SK-N-MC (cell line): ENCODE measurements at places on chromosomes 7 and 10.

DNA sequence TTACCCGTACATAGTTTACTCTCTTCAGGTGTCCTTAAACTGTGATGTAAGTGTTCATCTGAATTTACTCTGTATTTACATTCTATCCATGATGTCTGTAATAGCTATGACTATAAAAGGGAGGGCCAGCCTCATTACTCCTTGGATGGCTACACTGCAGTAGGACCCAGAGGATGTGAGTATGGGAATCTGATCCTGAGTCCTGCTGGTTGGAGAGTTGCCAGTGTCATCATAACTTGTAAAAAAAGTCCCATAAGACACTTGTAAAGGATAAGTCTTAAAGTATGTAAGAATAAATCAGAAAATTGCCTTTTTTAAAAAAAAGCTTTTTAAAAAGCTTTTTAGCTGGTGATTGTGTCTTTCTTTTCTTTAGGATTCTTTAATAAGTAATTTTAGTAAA is 95.4 kb downstream of the PPP1R9A start:
- DNase-seq, result no peak

DNA sequence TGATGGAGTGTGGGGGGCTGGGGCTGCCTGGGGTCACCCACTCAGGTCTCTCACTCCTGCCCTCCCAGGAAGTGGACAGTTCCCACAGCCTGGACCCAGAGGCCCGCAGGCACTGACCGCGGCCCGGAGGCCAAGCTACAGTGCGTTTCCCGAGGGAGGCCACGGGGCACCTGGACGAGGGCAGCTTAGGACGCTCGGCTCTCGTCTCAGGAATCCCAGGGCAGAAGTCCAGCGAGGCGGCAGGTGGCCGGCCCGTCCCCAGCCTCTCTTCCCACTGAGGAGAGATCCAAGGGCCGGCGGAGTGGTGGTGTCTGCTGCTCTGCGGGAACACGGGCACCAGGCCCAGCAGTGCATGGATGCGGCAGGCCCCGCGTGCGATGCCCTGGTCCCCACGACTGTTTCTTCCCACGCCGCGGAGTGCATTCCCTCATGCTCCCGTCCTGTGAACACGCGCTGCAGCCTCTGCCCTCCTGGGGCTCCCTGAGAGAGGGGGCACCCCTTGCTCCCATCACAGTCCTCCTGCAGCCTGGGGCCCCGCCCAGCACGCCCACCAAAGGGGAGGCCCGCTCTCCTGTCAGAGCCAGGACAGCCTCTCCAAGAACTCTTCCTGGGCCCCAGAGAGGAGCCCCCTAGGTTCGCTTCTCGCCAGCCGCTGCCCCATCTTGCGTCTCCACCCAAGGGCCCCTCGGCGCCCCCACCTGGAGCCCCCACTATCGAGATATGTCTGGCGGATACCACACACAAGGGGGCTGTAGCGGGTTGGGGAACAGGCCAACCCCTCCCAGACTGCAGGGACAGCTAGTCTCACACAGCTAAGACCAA is 24.3 kb upstream of the GPR146 start:
- DNase-seq, result no peak

GRCh38 chr10:75977139-75977538 is 545.7 kb downstream of the LRMDA start:
- DNase-seq, result no peak

GRCh38 chr10:132543916-132544743 is 6.5 kb downstream of the INPP5A start:
- no peak for DNase-seq

- DNase-seq, result no peak
Observed at GRCh38 chr7:157854066-157854891, 517.5 kb downstream of the DNAJB6 start.

DNA sequence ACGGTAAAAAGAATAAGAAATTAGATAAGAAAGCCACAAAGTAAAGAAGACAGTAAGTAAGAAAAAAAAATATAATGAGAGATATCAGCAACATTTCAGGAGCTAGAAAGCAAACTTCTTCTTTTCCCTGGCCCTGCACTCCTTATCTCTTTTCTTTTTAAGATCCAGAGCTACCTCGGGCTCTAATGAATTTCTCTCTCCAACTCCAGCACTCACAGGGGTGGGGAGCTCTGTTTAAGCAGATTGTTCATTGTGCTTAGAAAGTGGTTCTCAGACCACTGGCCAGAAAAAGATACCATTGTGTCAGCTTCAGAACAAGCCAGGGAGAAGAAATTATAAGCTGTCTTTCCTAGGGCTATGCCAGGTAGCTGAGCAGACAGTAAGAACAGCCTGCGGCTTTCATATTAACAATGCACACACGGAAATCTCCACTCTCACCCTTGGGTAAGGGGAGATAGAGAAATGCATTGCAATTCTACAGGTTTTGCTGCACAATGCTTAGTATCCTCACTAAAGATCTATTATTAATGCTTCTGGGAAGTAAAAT is 19.3 kb downstream of the OR2F1 start:
- DNase-seq, result no peak

GRCh38 chr10:22723343-22723779 is 9.0 kb upstream of the PIP4K2A start:
- DNase-seq, result no peak

DNA sequence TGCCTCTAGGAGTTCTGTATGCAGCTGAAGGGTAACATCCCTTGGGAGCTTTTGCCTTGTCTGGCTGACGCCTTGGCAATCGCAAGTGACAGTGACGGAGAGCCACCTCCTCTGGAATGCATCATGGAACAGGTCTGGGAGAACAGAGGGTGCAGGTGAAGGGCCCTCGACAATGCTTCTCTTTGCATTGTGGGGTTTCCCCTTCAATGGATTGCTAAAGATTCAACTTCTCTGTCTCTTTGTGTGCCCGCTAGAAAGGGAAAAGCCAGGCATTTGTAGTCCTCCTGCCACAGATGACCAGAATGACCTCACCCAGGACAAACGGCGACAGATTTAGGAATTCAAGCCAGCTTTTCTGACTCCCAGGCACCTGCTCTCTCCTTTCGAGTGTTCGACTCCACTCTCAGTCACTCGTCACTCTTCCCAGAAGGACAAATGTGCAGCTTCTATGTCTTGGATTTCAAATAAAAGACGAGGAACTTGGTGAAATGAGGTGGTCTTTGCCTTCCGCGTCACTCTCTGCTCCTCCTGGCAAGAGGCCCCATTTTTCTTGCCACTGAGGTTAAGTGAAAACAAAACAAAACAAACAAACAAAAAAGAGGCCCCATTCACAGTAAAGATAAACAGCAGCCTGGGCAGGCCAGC is 26.1 kb downstream of the IL2RA start:
- no peak for DNase-seq

- DNase-seq, result no peak
Observed at GRCh38 chr10:88289342-88289741, 293.8 kb downstream of the RNLS start.

DNA sequence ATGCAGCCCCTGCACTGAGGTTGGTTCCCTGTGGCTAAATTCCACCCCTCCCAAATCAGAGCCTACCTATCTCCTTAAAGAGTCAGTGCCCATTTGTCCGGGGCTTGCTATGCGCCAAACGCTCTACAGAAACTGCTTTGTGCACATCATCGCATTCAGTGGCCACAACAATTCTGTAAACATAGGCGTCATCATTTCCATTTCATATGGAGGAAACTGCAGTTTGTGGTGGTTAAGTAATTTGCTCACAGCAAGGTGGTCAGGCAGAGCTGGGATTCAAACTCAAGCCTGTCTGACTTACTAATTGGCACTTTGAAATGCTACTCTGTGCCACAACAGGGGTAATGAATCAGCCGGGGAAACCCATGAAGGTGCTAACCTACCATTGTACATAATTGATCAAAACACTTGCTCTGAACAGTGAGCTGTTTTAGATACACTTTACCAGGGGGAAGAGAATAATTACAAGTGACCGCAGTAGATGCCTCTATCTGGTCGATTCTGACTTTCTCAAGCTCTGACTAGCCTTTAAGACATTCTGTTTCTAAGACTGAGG is 775.5 kb downstream of the LRMDA start:
- DNase-seq, result no peak

GRCh38 chr10:2543142-2543886 is 524.0 kb upstream of the PFKP start:
- no peak for DNase-seq

GRCh38 chr7:42931447-42931833 is 534 bp downstream of the PSMA2 start:
- DNase-seq, result no peak

GRCh38 chr7:68748934-68749900 is 849.1 kb upstream of the AUTS2 start:
- DNase-seq, result no peak

GRCh38 chr10:35794703-35795102 is 152.6 kb upstream of the FZD8 start:
- DNase-seq, result no peak

GRCh38 chr10:129586898-129587443 is 119.9 kb downstream of the MGMT start:
- no peak for DNase-seq

DNA sequence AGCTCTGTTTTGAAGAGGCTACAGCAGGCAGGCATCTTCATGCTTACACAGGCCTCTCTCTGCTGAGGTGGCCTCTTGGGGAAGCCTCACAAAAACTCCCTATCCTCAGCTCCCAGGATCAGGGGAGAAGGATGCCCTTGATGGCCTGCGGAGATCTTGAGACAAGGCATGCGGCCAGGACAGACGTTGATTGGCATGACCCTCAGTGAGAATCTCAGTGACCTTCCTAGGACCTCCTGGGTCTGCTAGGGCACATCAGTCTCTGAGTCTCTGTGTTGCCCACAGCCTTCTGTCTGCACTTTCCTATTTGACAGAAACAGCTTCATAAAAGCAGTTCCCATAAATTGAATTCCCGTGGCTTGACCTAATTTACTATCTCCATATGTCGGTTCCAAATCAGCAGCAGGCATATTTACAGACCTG is 1005.8 kb upstream of the C7orf33 start:
- DNase-seq, result no peak

- DNase-seq, result no peak
Observed at GRCh38 chr10:103545366-103545765, 51.9 kb downstream of the NEURL1 start.

GRCh38 chr10:29795850-29796249 is 161.1 kb upstream of the SVIL start:
- no peak for DNase-seq

GRCh38 chr7:69422574-69422985 is 175.7 kb upstream of the AUTS2 start:
- DNase-seq, result no peak

DNA sequence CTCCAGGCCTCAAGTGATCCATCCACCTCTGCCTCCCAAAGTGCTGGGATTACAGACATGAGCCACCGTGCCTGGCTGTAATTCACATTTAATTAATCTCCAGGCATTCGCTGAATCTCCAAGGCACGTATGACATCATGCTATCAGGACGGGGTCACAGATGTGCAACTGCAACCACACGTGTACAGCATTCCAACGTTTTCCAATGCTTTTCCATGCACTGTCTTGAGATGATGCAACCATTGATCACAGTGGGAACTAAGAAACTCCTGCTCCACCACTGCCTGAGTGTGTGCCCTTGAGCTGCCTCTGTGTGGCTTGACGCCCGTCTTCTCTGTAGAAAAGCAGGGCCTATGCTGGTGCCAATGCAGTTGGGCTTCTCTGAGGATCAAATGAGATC is 119.8 kb upstream of the LYZL2 start:
- DNase-seq, result no peak

DNA sequence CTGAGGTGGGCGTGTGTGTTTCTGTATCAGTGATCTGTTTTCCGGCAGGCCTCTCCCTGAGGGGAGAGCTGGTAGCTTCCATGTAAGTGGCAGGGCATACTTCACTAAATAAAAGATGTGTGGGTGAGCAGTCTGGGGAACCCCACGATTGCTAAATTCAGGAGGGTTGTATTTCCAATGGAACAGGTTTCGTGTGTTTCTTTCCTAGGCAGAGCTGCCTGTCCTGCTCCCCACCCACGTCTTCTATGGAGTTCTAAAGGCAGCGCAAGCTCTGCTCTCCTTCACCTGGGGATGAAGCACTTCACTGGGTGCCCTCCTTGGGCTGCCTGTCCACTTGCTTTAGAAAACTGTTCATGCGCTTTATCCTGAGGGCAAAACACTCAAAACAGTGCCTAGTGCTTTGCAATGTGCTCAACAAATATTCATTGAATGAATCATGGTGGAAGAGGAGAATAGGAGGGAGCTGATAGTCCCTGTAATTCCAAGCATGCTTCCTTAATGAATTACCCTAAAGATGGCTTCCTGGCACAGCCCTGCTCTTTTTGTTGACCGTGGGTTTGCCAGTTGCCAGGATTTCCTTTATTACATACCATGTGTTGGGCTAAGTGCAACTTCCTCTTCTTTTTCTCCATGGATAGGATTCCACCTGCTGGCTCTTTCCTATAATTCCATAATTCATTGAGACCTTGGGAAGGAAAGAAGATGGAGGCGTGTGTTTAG is 50.6 kb upstream of the SRPK2 start:
- no peak for DNase-seq

GRCh38 chr7:78993341-78993740 is 460.1 kb downstream of the MAGI2 start:
- no peak for DNase-seq

DNA sequence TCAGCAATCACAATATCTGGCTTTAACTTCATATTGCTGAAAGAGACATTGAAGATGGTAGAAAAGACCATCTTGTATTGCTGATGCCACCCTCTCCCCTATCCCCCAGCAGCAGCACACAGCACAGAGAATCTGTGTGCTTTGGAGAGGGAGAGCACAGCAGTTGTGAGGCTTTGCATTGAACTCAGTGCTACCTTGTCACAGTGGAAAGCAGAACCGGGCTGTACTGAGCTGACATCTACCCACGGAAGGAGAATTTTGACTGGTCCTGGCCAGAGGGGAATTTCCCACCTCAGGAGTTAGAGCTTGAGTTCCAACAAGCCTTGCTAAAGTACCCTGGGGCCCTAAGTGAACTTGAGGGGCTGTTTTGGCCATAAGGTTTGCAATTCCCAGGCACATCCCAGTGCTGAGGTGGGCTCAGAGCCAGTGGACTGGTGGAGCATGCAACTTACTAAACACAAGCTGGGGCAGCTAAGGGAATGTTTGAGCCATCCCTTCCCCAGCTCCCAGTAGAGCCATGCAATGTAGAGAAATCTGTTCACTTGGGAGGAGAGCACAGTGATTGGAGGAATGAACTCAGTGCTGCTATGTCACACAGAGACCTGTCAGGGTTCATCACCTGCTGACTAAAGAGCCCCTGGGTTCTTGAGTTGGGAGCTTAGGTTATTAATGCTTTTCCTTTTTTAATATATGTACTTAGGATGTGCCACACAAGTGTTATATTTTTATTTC is 62.1 kb downstream of the OR13A1 start:
- DNase-seq, result no peak

DNA sequence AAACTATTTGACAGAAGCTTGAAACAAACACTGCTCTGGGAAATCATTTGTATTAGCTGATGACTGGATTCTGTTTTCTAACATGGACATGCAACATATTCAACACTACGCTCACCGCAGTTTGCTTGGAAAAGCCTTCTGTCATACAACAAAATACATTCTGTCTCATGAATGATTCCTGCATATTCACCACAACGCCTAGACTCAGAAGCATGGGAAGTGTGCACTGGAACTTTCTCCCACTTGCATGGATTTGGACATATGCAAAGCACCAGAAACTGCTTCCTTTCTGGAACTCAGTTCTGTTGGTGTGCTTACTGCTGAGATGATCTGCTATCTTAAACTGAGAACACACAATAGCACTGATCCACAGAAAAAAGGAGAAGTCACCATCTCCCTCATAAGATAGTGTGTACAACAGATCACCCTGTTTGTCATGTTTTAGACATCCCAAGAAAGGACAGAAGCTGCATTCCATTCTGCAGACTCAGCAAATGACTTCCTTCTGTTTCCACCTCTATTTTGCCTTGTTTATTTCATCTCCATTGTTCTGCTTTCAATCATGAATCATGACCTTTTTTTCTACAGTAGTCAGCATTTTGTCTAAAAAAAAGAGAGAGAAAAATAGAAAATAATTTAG is 115.8 kb downstream of the HTR7 start:
- no peak for DNase-seq

GRCh38 chr7:157224627-157225026 is 85.9 kb downstream of the UBE3C start:
- DNase-seq, result no peak
